ENCODE measurements at places on chromosomes 5 and 9.
A peak's percentile ranks its signal among the peaks of the same experiment; 100 is the strongest.

DNA sequence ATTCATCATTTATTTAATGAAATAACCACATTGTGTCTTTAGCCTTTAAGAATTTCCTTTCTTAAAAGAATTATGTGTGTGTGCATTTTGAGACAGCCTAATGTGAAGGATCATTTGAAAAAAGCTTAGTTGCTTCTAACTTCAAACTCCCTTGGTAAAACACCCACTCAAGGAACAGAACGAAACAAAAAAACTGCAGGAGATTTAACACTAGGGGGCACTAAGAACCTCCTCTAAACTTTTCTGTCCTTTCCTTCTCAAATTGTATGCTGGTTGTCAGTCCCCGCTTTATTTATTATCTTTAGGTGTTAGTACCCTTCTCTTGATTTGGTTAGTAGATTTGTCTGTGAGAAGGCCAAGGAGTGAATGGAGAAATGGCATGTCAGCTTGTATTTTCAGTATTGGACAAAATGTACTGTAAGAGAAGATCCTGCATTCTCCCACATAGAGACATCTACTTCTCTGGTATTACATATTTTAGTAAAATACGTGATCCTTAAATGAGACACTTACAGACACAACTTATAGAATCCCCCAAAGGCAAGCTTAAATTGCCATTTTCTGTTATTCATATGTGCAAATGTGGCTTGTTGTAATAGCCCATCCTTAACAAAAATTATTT is 229.7 kb downstream of the MRPS30 start:
- no peak for DNase-seq

DNA sequence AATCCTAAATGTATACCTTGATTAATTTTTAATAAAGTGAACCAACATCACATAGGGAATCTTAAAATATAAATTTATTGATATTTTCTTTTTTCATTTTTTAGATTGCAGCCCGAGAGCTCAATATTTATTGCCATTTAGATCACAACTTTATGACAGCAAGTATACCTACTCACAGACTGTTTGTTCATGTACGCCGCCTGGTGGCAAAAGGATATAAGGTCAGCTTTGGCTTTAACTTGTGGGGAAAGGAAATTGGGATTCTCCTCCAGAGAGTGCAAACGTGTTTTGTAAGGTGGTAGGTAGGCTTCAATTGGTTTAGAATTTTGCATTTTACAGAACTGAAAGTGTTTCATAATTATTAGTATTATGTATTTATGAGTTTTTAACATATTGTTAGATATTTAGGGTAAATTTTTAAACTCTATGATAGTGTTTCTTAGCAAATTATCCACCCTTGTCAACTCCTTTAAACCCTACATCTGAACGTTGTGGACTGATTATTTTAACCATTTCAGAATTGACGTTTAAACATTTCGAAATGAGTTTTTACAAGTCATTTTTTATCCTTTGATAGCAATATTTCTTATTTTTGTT is 17.5 kb upstream of the DHFR start:
- DNase-seq, result peak; percentile 47

DNA sequence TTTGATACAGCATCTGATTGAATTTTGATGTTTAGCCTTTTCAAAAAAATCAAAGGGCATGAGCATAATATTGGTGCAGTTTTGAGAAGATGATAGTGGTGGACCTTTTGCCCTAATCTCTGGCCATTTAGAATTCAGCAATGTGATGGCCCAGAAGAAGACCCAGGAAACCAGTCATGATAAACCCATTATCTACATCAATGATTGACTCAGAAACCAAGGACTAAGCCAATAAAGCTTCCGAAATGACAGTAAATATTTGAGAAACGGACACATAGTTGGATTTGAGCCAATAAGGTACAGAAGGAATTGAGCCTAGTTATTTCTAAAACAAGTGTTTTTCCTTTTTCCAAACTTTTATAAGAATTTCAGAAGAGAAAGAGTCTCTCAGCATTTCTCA is 1158.8 kb upstream of the DMAC1 start:
- DNase-seq, result no peak

GRCh38 chr5:20335978-20336377 is 348.0 kb upstream of the CDH18 start:
- DNase-seq, result no peak

GRCh38 chr9:125756518-125756917 is 9.3 kb downstream of the PBX3 start:
- DNase-seq, result no peak

- DNase-seq, result no peak
Measured at GRCh38 chr5:7391215-7391614, 4.7 kb upstream of the ADCY2 start.

GRCh38 chr9:37217161-37217560 is 96.8 kb downstream of the ZCCHC7 start:
- no peak for DNase-seq

DNA sequence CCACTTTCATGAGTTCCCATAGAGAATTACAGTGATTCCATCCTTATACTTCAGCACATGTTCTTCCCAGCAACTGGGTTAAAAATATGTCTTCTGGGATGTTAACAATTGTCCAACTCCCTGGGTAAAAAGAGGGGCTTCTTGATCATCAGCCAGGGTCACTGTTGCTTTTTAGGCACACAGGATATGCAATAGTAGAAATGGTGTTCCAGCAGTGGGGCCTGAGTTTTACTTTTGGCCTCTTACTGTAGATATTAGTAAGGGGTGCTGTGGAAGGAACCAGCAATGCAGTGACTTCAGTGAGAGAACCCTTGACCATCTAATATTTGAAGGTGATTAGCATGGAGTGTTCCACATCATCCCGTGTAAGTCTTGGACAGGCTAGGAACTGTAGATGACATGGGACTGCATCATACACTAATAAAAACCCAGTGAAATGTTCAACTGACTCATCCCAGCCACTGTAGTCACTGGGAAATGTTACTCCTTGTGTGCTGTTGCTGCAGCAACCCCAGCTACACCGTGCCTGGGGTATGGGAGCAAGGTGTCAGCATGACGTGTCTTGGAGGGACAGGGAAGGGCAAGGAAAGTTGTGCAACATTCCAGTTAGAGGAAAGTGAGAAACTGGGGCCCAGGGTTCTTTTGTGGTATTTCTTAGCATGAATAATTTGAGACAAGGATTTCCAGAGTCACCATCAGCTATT is 610.9 kb downstream of the RAB3C start:
- no peak for DNase-seq

- no peak for DNase-seq
Measured at GRCh38 chr9:600006-600405, 241.5 kb upstream of the DMRT1 start.

GRCh38 chr5:52491071-52491787 is 296.5 kb upstream of the ITGA1 start:
- DNase-seq, result no peak

DNA sequence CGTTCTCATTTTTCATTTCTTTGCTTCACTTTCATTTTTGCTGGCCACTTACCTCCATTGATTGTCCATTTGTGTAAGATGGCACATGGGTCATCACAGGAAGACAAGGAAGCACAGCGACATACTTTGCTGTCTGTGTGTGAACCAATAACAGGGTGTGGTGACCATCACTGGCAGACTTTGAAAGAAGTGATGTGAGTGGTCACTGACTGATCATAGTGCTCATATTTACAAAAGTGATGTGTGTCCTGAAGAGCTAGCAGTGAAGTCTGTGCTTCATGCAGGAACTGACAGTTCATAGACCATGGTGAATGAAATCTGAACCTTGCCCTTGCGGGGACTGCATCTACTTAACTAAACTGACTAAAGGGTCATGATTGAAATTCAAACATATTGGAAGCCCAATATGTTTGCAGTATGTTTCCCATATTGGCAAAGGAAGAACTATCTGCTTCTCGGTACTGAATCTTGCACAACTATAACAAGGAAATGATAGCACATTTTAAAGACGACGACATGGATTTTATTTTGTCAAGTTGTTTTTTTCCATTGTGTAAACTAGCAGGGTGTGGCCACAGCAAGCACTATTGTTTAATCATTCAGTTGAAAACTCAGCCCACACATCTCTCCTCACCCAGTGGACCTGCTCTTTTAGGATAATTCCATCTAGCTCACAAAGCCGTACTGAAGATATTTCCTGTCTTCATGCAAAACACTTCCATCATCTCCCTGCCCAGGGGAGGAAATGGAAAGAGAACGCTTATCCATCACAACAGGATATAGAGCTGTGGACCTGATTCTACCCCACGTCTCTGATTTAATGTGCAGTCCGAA is 232.0 kb upstream of the ANKRD55 start:
- no peak for DNase-seq

- no peak for DNase-seq
Measured at GRCh38 chr5:154312576-154312975, 122.0 kb downstream of the GALNT10 start.

GRCh38 chr5:74903165-74903787 is 37.1 kb upstream of the FAM169A start:
- no peak for DNase-seq

DNA sequence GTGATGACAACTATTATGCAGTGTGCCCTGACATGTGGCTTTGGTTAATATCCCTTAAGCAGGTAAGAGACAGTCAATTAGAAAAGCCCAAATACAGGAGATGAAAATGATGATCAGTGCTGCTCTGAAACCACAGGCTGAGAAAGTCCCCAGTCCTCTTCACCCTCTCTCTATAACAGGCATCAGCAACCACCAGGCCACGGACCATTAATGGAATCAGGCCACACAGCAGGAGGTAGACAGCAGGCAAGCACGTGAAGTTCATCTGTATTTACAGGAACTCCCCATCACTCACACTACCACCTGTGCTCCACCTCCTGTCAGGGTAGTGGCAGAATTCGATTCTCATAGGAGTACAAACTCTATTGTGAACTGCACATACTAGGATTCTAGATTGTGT is 591.6 kb upstream of the CYLC2 start:
- DNase-seq, result no peak

- no peak for DNase-seq
Measured at GRCh38 chr9:17776735-17777134, 197.9 kb downstream of the SH3GL2 start.

DNA sequence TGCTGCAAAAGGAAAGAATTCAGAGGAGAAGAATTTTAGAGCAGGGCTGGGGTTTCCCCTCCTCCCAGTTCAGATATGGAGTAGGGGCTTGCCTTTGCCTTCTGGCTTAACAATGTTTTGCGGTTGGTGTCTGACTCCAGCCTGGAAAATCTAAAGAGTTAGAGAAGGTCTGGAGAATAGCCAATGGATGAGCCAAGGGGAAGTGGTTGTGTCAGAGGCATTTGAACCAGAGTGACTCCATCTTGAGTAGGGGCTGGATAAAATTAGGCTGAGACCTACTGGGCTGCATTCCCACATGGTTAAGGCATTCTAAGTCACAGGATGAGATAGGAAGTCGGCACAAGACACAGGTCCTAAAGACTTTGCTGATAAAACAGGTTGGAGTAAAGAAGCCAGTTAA is 133.7 kb downstream of the DIRAS2 start:
- no peak for DNase-seq

- DNase-seq, result no peak
Measured at GRCh38 chr9:83636813-83637212, 13.9 kb downstream of the IDNK start.

DNA sequence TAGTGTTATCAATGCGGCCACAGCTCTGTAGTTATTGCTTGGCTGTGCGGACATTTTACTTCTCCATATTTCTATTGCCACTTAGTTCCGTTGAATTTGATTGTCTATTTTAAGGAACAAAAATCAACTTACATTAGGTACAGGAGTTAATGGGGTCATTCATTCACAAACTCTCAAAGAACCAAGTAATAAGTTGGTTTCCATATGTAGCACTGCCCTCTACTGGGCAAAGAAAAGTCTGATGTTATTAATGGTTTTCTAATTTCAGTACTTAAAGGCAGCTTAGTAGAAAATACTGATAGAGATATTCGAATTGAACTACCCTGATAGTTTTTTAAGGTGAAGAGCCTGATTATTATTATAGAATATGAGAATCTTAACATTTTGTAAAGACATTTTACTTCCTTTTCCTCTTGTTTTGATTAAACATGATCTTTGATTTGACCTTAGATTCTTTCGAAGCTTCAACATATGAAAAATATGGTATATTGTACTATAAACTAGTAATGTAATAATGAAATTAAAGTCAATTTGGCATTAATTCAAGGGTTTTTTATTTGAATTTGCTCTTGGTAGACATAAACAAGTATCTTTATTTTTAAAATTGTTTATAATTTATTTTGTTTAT is 119.5 kb upstream of the CTNND2 start:
- DNase-seq, result no peak

DNA sequence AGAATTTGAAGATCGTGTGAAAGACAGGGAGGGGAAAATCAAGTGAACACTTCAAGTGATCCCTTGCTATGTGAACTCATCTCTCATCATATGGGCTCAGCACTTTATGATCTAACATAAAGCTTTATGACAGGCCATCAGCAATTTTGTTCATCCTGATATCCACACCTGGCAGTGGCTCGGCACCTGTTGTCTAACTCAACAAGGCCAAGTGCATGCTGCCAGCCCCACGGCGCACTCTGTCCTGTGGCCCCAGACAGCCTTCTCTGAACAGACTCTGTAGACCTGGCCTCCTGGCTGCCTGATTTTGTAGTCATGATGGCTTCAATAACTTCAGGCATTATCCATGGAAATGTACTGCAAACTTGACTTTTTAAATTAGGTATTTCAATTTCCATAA is 106.3 kb downstream of the MEF2C start:
- no peak for DNase-seq

GRCh38 chr9:91177081-91177480 is 184.6 kb downstream of the AUH start:
- DNase-seq, result no peak
